ENCODE measurements at places on chromosomes 12 and 14.
A peak's percentile ranks its signal among the peaks of the same experiment; 100 is the strongest.

GRCh38 chr14:66613344-66613743 lies 105.4 kb downstream of the GPHN start:
- DNase-seq, result no peak

DNA sequence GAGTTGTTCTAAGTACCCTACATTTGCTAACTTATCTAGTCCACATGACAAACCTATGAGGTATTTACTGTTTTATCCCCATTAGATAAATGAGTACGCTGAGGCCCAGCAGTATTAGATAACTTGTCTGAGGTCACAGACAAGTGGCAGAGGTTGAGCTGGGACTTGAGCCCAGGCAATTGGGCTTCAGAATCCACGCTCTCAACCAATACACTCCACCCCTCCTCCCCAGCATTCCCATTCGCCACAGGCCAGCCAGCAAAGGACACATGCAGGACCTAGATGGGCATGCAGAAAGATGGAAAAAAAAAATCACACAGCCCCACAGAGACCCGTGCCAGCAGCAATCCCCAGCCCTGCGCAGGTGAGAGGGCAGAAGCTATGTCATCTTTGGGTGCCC lies 12.4 kb downstream of the HDAC7 start:
- DNase-seq, result no peak

DNA sequence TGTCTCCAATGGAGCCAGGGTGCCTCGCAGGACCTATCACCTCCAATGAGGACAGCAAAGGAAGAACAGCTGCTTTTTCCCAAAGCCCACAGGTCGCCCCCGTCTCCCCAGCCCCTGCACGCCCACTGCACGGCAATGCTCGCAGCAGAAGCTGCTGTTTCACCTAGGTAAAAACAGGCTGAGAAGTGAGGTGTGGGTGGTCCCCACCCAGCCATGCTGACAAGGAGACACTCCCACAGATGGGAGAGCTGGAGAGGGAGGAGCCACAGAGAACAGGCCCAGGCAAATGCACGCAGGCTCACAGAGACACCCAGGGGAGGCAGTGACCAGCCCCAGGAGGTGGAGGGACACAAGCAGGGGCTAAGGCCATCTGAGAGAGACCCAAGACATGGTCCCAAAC lies 10.4 kb downstream of the CFAP73 start:
- no peak for DNase-seq

DNA sequence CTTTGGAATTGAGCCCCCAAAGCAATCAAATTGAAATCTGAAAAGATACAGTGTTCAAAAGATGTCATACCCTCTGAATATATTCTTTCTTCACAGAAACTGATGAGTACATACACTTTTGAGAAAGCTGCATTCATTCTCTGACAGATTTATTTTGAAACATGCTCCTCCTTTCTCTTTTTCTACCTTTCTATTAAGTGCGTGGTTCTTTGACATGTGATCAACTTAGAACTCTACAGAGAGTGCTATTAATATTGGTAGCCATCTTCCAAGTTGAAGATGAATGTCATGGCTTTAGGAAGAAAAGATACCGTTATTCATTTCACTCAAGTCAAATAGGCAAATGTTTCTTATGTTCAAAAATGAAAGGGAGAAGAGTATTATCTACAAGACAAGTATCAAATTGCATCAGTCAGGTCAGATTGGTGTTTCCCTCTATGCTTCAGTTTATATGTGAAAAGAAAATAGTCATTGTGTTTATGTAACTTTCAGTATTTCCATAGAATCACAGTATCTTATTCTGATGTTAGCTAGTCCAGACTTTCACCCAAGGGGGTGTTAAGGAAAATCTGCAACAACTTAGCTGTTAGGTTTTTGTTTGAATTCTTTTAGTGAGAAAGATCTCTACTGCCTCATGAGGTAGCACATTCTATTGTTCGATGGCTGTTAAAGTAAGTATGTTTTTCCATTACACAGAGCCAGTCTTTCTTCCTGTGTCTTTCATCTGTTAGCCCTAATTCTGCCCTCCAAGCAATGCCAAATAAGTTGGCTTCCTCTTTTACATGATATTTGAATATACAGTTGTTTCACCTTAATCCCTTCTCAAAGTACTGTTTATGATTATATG lies 55.4 kb upstream of the GARIN2 start:
- no peak for DNase-seq

DNA sequence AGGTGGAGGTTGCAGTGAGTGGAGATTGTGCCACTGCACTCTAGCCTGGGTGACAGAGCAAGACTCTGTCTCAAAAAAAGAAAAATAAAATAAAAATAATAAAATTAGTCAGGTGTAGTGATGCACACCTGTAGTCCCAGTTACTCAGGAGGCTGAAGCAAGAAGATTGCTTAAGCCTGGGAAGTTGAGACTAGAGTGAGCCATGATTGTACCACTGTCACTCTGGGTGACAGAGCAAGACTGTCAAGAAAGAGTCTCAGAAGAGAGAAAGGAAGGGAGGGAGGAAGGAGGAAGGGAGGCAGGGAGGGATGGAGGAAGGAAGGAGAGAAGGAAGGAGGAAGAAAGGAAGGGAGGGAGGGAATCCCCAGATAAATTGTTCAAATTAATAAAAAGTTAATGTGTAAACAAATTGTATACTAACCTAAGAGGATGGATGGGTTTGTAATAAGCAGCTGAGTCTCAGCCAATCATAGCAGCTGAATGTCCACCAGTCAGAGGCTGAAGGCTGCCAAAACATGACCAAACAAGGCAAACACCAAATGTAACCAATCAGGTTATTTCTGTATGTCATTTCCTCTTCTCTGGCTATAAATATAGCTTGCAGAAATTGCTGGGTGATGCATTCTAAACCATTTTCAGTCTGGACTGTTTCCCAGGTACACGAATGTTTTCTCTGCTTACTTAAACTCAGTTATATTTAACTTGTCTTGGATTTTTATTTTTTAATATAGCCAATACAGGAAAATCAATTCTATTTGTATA lies 6.1 kb upstream of the CDCA4 start:
- DNase-seq, result peak; percentile 66

DNA sequence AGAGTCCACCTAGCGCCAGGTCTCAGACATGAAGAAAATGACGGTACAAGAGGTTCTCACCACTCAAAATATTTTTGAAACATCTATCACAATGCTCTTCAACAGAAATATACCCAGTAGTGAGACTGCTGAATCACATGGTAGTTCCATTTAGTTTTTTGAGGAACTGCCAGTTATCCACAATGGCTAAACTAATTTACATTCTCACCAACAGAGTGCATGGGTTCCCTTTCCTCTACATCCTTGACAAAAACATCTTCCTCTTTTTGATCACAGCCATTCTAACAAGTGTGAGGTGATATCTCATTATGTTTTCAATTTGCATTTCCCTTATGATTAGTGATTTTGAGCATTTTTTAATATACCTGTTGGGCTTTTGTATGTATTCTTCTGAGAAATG lies 5.7 kb upstream of the GPR65 start:
- no peak for DNase-seq

DNA sequence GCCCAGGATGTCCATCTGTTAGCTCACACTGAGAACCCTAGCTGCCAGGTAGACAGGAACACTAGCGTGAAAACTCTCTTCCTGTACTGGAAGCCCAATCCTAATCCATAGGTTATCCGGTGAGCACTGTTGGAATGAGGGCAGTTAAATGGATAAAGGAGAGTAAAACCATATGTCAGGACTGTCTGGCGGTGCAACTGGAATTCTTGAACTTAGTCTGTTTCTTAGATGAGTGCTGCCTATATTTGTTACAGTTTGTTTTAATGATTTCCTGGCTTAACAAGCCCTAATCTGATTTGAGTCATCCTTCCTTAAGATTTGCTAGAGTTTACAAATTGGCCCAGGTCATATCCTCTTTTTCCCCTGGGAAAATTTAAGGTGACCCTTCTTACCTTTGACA lies 104.7 kb downstream of the ANO4 start:
- no peak for DNase-seq

DNA sequence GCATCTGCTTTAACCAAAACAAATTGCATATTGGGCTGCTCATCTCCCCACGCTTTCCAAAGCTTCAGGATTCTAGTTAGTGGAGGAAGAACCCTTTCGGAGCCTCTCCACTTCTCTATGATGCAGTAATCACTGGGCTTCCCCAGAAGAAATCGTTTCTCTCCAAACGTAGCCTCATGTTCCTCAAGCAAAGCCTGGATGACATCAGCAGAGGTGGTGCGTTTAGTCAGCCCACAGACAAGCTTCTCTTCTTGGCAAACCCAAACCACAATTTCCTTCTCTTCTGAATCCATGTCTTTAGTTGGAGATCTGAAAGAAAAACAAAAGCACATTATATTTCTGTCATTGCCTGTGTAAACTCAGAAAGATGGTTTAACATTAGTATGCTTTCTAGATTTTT lies 30.6 kb downstream of the RASSF9 start:
- DNase-seq, result peak; percentile 43

- DNase-seq, result no peak
Observed at GRCh38 chr12:131051155-131051473, 97.4 kb downstream of the ADGRD1 start.

DNA sequence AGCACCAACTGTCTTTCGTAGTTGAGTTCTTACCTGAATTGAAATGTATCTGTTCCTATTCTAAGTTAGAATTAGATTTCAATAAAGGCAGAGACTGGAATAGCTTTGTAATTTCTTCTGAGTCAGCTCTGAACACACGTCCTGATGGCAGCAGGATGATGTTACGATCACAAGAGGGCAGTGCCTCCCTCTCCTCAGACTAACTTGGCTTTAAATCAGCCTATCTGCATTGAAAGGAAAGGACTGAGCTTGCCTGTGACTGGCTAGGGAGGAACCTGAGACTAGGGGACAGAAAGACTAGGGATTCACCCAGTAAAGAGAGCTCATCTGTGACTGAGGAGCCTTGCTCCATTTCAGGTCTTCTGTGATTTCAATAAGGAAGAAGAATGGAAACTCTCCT lies 323.7 kb upstream of the OR4E1 start:
- no peak for DNase-seq

- DNase-seq, result no peak
Observed at GRCh38 chr12:53852992-53853391, 85.6 kb upstream of the HOXC13 start.

- DNase-seq, result no peak
Observed at GRCh38 chr14:77309131-77309530, 11.6 kb downstream of the POMT2 start.

DNA sequence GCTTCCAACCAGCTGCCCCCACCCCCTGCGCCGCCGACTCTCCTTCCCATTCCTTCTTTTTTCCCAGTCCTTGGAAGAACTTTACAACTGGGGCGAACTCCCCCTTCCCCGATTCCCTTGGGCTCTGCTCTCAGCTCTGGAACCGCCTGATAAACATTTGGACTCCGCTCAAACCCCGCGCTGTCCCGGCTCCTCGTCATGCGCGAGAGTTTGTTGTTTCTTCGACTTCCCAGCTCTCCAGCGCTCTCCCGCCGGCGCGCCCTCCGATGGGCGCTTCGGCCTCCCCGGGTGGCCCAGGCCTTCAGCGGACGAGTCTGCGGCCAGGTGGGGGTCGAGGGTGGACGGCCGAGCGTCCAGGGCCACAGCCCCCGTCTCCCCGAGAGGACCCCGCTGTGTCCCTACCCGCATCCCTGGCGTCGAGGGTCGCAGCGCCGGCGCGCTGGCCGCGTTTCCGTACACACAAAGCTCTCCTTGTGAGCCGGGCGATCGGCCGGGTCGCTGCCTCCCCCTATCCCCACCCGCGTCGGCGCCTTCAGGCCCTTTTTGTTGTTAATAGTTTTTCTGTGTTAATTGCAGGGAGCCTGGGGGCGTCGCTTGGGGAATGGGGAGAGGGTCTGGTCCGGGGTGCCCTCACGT lies 847 bp downstream of the MMP14 start:
- DNase-seq, result peak; percentile 38

- DNase-seq, result no peak
Observed at GRCh38 chr12:40525054-40525453, 167.2 kb upstream of the CNTN1 start.

DNA sequence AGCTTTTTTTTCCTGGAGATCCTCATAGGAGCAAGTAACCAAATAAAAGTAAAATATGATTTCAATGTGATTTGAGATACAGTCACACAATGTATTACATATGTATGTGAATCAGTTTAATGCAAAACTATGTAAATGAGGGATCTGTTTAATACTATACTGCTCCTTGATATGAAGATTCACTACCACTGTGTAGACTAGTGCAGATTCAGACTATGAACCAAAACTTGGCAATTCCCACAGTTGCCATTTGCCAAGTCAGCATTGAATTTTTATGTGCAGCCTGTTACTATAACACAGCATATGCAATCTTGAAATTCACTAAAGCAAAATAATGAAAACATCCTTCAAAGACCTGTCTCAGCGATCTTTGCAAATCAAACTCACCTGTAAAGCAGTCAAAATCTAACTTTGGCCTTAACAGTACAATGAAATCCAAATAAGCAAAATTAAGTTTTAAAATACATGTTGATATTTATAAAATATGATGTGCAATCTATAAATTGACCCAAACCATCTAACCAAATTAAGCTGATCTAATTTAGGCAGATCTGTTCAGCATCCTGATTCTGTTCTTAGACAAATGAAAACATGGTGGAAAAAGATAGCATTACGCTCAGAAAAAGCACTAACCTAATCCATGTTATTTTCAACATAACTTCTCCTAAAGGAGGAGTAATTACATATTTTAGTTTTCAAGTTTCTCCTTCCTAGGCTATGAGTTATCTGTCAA lies 25.5 kb upstream of the LMNTD1 start:
- DNase-seq, result no peak

DNA sequence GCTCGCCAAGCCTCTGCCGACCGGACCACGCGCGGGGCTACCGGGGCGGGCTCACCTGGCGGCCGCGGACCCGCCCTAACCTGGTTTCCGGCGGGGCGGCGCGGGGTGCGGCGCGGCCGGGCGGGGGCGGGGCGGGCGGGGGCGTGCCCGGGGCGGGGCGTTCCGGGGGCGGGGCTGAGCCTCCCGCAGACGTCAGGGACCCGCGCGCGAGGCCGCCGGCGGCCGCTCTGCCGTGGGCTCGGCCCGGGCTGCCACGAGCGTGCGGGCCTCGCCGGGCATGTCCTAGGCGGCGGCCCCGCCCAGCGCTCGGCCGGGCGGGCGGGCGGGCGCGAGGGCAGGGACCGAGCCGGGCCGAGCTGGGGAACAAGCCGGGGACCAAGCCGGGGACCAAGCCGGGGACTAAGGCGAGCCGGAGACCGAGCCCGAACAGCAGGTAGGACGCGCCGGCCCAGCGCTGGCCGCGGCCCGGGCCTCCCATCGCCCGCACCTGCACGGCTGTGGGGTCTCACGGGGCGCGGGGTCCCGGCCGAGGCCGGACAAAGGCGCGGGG lies at the start of gene CEP170B:
CEP170B (plus strand) TSS at position 188 of the 550 bp plus-strand sequence. CDS start 3,183 bp downstream, outside the sequence.
- DNase-seq, result no peak

DNA sequence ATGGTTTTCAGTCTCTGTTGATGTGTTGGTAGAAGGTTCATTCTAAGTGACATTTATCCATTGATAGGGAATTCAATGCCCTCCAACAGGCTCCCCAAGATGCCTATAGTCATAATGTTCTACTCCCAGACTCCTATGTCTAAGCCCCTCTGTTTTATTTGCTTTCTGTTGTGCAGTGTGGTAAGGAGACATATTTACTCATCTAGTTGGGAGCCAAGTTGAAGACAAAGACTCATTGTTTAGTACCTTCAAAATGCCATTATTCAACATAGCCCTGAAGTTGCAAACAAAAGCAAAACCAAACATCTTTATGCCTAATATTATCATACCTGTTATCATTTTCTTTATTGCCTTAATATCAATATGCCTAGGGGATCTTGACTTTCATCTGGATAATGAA lies 302.1 kb downstream of the RMST start:
- DNase-seq, result no peak
